ENCODE measurements at places on chromosomes 1 and 21.

- no peak for DNase-seq
These were observed 4.3 kb downstream of the PRMT2 start for GRCh38 chr21:46639489-46640386.

DNA sequence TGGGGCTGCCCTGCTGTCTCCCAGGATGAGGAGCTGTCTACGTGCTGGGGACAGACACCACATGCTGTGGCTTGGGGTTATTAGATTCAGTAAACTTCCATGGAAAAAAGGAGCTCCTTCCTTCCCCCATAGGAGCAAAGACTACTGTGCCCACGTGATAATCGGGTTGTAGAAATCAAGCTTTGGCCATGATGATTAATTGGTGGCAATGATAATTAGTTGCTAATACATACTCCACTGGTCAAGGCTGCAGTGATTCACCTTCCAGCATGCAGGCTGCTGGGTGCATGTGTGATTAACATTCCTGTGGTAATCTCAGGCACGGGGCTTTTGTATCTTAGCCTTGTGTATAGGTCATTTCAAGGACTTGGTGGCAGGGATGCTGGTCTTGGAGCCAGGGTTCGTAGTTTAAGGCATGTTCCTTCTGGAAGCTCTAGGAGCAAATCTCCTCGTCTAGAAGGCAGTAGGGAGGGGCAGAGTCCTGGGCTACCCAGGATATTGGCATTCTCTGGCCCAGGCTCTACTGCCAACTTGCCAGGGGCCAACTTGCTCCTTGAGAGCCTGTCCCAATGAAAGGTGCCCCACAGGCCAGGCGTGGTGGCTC, 41.4 kb downstream of the TMCO4 start:
- DNase-seq: no peak

DNA sequence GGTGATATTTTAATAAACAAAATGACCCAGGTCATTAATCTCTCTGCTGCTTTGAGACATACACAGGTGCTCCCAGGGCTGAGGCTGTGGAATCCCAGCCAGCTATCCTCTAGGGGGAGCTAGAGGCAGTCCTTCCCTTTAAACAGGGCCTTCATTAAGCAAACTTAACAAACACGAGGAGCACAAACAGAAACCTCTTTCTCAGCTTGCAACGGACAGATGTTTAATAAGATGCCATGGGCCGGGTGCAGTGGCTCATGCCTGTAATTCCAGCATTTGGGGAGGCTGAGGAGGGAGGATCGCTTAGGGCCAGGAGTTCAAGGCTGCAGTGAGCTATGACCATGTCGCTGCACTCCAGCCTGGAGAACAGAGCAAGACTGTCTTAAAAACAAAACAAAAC, 106.7 kb downstream of the HIVEP3 start:
- DNase-seq: peak; percentile 87

DNA sequence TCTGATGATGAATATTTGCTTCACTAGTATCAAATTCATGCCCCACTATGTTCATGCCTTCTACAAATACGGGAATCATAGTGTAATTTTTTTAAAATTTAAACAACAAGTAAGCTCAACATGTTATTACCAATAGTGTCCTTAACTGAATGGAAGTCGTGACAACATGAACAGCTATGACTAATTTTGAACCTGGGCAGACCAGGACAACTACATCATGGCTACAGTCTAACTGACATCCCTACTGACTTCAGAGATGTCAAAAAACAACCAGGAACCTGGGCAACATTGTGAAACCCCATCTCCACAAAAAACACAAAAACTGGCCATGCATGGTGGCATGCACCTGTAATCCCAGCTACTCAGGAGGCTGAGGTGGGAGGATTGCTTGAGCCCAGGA, 33.5 kb upstream of the RAP1A start:
- DNase-seq: no peak

- DNase-seq: no peak
These were observed 20.4 kb upstream of the RGS16 start for GRCh38 chr1:182624577-182624976.

DNA sequence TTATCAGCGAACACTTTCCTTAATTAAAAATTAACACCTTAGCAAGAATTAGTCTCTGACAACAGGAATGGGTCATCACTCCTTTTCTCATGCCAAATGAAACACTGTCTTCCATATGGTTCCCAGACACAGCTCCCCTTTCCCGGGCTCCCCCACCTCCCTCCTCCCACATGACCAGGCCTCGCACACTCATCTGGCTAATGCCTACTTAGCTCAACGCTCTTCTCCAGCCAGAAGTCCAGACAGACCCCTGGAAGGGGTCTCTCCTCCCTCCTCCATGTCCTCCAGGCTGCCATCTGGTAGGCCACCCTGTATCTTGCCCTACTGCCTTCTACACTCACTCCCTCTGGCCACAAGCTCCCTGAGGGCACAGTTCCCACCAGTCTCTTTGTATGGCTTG, 39.9 kb downstream of the KCNC4 start:
- DNase-seq: no peak

- no peak for DNase-seq
These were observed 62.1 kb downstream of the PRKCZ start for GRCh38 chr1:2112280-2112701.

DNA sequence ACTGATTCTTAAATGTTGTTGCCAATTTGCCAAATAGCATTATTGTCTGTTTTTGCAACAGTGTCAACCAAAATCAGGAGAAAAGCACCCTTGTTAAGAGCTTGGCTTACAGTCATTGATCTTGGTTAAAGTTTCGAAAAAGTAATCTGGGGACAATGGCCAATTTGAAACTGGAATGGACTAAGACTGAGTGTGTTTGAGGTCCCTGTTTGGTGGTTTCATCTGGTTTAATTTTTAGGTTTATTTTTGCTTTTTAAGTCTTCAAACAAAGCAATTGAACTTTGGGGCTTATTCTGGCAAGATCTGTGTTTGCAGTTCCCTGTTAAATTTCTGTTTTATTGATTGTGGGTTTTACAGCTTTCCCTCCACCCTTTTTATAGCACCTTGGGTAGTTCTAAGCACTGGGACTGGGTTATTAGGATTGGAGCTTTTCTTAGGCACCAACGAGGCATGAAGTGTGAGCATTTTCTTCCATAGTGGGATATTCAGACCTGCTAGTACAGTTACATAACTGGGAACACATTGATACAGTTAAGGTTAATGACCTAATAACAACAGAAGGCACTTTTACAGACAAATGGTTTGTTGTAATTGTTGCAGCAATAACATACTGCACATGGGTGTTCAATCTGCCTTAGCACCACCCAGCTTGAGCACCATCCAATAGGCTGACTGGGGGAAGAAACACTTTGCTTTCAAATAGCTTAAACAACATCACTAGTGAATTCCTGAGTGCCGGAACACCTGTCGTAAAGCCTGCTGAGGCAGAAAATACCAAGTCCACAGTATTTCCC, 40.6 kb upstream of the MAP10 start:
- no peak for DNase-seq

- no peak for DNase-seq
These were observed 183.6 kb upstream of the NR5A2 start for GRCh38 chr1:199843861-199844260.

DNA sequence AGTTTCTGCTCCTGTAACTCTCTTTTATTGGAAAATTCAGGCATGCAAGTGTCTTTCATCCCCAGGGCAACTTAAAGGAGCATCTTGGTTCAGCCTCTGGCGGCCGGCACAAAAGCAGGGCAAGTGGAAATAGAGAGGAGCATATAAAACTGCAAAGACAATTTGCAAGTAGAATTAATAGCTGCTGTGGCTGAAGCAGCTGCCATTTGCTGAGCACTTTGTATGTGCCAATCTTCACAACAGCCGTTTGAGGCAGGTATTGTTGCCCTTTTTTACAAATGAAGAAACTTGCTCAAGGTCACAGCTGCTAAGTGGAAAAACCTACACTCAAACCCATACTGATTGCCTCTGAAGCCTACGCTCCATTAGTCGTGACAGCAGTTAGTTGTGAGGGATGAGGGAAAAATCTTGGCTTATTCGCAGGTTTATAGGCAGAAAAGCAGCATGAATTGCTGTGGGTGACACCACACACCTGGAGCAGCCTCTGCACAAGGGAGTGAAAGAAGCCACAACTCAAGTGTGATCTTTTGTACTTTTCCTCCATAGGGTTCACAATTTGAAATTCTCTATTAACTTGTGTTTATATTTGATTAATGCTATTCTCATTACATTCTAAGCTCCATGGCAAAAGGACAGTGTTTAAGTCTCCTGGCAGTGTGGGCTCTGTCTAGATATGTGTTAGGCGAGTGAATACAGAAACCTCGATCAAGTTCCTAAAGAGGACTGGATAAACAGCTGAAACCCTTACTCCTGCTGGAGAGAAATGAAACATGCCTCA, 99.0 kb upstream of the BEND5 start:
- DNase-seq: no peak

DNA sequence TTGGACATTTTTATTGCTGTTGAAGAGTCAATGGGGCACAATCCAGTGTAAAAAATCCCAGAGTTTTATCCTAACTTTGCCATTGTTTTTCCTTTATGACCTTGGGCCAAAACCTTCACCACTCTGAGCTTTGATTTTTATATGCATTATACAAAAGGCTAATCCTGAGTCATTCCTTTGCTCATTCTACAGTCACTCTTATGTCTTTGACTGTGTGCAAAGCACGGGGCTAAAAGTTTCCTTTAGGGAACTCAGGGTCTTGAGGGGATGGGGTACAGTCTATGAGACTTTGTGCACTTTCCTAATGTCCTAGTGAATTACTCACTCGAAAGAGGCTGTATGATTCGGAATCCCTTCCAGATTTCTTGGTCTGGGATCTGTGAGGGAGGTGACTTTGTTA, 543.2 kb upstream of the CAMK1G start:
- no peak for DNase-seq

- DNase-seq: no peak
These were observed 33.3 kb upstream of the FAM89A start for GRCh38 chr1:231073331-231073730.

GRCh38 chr1:16072616-16073484, 601 bp downstream of the FAM131C start:
- no peak for DNase-seq

- DNase-seq: no peak
These were observed 1.5 kb upstream of the ARHGEF11 start for GRCh38 chr1:157047062-157047410.

GRCh38 chr1:154970631-154971340, at the start of gene SHC1:
SHC1 (minus strand) TSS chr1:154970747; CDS start chr1:154970526, 221 bp downstream.
- DNase-seq: peak; percentile 75

GRCh38 chr1:154808261-154808908, 61.7 kb downstream of the KCNN3 start:
- no peak for DNase-seq

DNA sequence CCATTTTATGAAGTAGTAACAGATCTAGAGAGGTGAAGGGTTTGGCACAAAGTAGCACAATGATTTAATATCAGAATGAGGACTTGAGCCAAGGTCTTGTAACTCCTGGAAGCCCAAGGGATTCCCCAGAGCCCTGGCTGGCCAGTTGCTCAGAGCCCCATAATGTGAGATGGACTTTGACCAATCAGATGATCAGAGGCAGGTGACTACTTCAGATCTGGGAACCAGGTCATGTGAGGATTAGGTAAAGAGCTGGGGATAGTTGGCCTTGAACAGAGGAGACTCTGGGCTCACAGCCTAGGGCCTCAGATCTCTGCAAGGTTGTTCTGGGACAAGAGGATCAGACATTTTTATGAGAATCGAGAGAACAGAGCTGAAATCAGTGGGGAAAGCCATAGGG, 18.9 kb downstream of the SHISAL2A start:
- DNase-seq: no peak

DNA sequence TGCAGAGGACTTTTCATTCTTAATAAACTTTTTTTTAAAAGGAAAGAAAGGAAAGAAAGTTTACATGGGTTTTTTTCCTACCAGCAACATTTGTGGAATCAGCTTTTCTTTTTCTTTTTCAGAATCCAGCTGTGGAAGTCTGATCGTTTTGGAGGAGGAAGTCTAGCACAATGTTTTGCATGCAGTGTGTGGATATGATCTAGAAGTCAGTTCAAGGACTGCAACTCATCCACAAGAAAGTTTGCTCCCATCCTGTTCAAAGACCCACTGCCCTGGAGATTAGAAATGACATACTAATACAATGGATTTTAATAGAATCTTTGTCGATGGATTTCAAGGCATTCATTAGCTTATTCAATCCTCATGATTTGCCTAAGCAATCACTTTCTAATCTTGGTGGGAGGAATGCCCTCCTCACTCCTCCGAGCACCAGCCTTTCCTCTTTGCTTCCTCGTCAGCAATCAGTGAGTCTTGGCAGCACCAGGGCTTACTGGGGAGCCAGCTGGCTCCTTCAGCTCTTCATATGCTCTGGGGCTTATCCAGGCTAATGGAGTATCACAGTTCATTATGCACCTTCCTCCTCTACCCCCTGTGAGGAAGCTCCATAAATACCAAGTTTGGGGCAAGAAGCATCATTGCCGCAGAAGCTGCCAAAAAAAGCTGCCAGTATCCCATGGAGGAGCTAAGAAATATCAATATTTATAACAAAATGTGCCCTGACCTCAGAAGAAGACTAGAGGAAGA, 392.3 kb upstream of the PKN2 start:
- DNase-seq: no peak

DNA sequence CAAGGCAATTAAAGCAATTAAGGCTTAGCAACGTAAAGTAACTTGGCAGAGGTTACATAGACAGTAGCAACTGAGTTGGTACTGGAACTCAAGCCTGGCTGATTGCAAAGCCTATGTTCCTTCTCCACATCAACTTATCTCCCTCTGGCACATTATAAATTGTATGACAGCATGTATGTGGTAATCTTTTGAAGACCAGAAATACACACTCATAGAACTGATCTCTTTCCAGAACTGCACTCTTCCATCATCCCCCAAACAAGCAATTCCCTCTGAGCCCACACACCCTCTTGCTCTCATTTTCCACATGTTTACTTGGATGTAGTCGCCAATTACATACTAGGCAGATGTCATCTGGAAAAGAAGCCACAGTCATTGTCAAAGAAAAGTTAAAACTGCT, 502.2 kb downstream of the PLPP3 start:
- DNase-seq: no peak

- no peak for DNase-seq
These were observed 179.9 kb downstream of the TGFB2 start for GRCh38 chr1:218525031-218525430.

DNA sequence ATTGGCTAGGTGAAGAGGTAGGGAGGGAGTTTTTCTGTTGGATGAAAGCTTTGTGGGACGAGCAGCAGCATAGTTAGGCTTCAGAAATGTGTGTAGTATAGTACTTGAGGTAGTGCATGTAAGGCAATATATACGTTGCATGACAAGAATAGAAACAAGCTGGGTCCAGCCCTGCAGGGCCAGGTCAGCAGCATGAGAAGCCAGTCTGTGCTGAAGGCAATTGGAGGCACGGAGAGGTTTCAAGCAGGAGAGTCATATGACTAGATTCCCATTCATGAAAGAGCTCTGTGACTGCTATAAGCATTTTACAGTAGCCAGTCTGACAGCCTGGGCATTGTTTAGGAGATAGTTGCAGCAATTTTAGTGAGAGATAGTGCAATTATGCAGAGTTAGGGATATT, 84.2 kb upstream of the DSCAM start:
- DNase-seq: no peak

DNA sequence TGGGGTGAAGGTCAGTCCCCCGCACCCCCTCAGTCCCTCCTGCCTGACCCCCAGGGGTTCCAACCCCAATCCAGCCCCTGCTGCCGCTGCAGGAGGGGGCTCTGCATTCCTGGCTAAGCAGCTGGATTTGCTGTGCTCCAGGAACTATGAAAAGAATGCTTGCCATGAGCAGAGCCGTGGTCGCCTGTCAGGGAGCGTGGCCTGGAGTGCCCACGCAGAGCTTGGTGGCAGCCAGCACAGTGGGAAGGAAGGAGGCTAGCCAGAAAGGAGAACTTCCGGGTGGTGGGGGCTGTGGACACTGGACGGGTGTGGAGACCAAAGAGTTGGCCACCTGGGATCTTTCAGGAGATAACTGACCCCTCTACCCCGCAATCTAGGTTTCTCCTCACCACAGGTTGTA, 5.6 kb downstream of the COL8A2 start:
- no peak for DNase-seq

GRCh38 chr1:228751360-228752098, 16.2 kb downstream of the RHOU start:
- DNase-seq: no peak
